ENCODE measurements at places on chromosomes 3 and 15.

GRCh38 chr3:194683380-194683779, 2.3 kb upstream of the FAM43A start:
- DNase-seq, result no peak

DNA sequence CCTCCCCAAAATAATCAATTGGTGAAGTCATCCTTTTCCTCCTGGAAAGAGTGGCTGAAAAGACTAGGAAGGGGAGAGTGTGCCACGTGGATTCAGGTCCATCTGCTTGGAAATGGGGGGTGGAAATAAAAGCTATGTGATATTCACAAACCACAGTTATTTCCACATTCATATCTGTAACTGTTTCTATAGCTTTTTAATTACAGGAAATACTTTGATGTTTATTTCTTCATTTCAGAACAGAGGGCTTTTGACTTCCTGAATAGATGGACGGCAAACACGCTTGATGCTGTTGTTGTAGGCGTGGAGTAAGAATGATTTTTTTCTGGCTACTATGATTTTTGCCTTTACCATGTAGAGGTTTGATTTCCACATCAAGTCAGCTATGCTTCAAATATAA, 10.1 kb downstream of the AADACL2 start:
- DNase-seq, result no peak

- DNase-seq, result no peak
Observed at GRCh38 chr3:32616267-32616962, 45.8 kb upstream of the DYNC1LI1 start.

DNA sequence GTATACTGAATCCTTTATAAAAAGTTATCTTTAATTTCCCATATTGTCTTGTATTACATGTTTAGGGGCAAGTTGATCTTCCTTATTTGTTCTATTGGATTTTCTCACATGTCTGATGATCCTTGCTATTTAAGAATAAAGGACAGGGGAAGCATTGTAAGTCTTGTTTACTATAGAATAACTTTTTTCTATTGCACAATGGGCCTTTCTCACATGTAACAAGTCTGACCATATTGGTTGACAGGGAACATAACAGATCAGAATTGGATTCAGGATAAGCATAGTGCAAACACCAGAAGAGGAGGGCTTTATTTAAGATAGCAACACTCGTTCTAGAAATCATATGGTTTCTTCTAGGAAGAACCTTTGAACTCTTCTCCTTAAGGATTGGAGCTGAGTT, 257.9 kb upstream of the RBMS3 start:
- no peak for DNase-seq

GRCh38 chr3:112651516-112651915, 10.6 kb upstream of the CCDC80 start:
- DNase-seq, result no peak

DNA sequence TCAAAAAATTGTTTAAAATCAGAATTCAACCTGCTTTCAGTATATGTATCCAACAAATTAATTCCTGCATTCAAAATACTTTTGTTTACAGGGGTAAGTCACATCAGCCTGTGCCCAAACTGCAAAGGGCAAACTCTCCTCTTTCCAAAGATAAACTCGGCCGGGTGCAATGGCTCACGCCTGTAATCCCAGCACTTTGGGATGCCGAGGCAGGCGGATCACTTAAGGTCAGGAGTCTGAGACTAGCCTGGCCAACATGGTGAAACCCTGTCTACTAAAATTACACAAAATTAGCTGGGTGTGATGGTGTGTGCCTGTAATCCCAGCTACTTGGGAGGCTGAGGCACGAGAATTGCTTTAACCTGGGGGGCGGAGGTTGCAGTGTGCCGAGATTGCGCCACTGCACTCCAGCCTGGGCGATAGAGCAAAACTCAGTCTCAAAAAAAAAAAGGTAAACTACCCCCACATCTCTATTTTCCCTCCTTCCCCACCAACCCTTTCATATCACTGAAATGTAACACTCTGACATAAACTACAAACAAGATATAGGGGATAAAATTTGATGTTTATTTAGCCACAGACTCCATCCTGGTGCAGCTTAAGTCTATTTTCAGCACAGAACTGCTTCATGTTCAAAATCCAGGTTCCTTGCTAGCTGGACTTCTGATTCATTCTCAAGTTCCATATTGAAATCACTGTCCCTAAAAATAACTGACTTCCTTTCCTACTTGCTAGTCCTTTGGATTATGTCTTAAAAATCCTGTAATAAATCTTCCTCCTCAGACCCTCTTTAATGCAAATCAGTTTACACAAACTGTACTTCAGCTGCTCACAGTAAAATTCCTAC, 15.4 kb downstream of the UBP1 start:
- no peak for DNase-seq

DNA sequence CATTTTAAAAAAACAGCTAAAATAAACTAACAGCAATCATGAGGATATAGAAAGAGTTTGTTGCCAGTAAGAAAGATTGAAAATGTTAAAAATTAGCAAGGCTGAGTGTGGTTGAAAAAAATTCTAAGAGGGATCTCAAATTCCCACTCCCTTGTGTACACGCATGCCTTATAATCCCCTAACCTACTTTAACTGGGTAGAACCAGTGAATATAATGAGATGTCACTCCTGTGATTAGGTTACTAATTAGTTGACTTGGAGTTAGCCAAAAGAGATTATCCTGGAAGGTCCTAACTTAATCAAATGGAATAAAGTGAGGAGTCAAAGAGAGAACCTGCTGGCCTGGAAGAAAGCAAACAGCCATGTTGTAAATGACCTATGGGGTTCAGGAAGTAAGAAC, 286.0 kb upstream of the TGFBR2 start:
- no peak for DNase-seq

DNA sequence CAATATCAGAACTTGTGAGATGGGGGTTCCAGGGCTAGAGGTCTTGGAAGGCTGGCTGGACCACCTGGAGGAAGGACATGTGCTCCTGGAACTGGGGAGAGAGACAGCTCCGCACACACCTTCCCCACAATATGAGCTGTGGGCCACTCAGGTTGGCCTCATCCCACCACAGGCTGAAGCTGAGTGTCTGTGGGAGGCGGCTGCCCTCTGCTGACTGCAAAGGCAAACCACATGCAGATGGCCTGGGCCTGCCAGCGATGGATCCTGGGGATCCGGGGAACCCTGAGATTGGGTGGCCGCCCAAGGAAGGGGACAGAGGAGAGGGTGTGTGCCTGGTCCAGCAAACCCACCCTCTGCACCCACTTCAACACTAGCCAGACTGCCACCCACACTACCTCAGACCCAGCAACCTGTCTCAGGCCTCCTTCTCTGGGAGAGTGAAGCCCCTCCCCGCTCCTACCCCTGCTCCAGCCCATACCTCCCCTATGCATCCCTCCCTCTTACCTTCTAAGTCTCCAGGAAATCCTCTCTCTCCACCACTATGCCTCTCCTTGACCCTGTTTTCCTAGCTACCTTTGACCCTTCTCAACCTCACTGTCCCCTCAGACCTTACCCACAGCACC, 44.8 kb downstream of the CYP11A1 start:
- DNase-seq, result peak; percentile 90

DNA sequence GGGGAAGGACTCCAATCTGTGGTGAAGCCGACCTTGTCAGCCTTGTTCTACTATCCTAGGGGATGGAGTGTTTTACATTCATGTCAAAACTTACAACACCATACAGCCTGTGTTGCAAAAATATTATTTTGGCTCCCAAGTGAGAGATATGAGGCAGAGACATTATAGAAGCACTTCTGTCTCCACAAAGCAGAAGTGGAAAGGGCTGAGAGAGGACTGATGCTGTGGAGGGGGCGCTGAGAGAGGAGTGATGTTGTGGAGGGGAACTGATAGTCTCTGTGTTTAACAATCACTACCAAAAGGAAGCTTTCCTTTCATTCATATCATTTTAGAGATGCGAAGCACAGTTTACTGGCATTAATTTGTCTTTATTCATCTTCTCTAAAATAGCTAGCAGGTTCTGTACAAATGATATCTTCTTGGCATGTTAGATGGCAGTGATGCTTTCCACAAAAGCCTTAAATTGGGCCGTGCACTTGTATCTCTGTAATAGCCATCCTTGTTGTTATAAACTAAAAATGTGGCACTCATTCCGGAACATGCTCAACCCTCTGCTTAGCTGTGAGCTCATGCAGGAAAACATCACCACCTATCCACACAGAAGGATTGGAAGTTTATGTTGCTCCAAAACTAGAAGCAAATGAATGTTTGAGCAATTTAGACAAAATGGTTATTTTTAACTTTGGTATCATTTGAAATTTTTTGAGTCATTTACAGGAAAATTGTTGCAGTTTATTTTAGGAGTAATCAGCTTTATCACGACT, 134.6 kb upstream of the TP63 start:
- DNase-seq, result no peak

DNA sequence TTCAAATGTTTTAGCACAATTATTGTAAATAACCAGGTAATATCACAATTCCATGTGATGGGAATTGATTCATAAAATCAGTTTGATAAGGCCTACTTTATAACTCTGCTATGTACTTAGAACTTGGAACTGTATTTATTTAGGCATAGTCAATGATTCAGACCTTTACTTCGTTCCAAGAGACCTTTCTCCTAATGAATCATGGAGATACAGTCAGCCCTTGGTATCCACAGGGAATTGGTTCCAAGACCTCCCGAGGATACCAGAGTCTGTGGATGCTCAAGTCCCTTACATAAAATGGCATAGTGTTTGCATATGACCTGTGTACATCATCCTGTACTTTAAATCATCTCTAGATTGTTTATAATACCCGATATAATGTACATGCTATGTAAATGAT, 60.8 kb upstream of the UMPS start:
- no peak for DNase-seq

- DNase-seq, result no peak
Observed at GRCh38 chr3:157226173-157226847, 66.4 kb upstream of the CCNL1 start.

DNA sequence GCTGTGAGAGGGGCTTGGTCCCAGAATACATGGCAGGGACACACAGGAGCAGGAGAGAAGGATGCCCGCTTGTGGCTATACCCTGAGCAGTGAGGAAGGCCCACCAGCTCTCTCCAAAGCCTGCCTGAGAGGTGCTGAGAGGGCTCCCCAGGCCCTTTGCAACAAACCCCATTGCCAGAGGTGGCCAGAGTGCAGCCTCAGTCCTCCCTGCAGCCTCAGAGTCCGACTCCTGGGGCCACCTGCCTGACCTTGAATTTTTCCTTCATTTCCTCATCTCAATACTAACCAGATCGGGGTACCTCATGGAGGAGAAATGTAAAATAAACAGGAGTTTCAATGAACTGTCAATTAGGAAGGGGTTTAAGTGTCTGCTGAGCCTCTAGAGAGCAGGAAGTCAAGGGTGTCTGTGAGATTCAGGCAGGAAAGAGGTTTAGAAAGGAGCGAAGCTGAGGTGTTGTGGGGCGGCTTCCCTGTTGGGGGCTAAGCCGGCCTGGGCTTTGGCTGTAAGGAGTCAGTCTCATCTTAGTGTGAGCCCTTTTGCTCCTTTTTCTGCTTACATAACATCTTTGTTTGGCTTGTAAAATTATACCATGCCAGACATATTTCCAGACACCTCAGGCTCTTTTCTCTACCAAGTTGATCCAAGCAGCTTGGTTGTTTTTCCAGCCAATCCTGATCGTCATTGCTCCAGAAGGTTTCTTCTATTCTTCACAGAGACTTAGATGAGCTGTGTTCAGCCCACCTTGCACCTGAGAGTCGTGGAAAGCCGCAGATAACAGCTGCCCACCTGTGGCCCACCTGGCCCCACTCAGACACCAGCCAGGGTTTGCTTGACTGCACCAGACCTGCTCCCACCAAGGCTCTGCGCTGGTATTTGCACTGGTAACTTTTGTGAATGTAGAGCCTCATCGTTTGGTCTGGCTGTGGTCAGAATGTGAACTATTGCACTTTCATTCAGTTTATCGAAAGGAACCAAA, 36.7 kb downstream of the CMTM7 start:
- no peak for DNase-seq

Data from brain (organoid and tissue), 16 donors.